Stimulated activated CD8-positive, alpha-beta memory T cell treated with anti-CD3 and anti-CD28 coated beads, Interleukin-7, amount 100 ng/mL, for 1 hour (primary cell): ENCODE measurements at places on chromosomes 5 and 9.

GRCh38 chr9:98094316-98094715, 24.7 kb downstream of the TRIM14 start:
- no peak for DNase-seq

- no peak for DNase-seq
Observed at GRCh38 chr5:149740866-149741459, 10.9 kb downstream of the PPARGC1B start.

- no peak for DNase-seq
Observed at GRCh38 chr5:123451047-123451446, 27.8 kb upstream of the CEP120 start.

GRCh38 chr5:38780945-38781344, 64.9 kb upstream of the OSMR start:
- no peak for DNase-seq

- no peak for DNase-seq
Observed at GRCh38 chr9:122180633-122181032, 20.9 kb downstream of the MORN5 start.

- DNase-seq, result no peak
Observed at GRCh38 chr5:106154280-106154716, 1516.4 kb downstream of the EFNA5 start.

- no peak for DNase-seq
Observed at GRCh38 chr5:120535900-120536299, 71.8 kb downstream of the PRR16 start.

- DNase-seq, result no peak
Observed at GRCh38 chr9:8725635-8726034, 926.1 kb upstream of the DMAC1 start.

DNA sequence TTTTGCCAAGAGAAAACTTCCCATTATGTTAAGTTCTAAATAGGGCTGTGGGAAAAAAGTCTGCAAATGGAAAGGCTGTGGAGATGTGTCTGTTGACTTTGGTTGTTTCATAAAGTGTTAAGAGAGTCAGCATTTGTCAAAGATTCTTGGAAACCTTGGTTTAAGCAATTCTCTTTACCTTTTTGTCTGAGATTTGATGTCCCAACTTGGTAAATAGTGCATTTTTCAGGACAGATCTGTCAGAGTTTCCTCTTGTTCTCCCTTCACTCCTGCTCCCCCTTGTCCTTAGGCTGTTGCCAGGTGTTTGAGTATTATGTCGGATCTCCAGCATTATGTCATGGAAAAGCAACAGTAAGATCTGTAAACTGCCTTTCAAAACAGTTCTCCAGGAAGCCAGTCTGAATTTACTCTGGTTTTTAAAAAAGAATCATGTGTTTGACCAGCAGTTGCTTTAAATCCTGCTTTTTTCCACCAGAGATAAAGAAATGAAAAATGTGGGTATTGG, 79.1 kb upstream of the ADAMTSL1 start:
- DNase-seq, result no peak

DNA sequence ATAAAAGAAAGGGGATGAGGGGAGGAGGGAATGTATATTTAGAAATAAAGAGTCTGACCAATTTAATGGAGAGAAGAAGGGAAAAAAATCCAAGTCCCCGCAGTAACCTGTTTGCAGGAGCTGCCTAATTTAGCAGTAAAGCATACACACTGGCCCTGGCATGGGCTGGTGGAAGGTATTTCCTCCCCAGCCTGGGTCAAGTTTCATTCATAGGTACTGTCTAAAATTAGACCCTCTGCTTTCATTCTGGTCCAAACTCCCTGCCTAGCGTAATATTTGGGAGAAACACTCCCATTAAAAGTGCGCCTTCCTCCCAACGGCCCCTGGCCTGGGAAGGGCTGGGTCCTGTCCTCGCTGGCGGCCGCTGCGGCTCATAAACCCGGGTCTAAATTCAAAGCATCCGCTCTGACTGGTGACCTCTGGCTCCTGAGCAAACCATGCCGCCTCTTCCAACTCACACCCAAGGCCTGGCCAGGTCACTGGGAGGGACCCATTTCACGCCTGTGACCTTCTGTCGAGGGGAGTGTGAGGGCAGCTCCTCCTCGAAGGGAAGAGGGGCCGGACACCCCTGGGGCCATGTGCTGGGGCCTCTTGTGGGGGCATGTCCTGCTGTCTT, 123.2 kb downstream of the FGF18 start:
- no peak for DNase-seq

DNA sequence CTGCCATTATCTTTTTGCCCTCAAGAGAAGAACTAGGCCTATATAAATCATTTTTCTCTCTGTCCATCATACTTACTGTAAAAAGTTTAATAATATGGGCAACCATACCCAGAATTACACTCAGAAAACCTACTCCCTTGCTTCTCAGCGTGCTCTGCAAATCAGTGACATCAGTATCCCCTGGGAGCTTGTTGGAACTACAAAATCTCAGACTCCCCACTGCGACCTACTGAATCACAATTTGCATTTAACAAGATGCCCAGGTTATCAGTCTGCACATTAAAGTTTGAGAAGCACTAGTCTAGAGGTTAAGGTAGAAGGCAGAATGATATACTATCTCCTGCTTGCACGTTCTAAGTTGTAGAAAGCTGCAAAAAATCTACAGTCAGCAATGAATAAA, 127.2 kb downstream of the MLLT3 start:
- DNase-seq, result no peak

- no peak for DNase-seq
Observed at GRCh38 chr5:79236970-79237739, 1.2 kb downstream of the JMY start.

GRCh38 chr9:89422151-89422975, 75.5 kb downstream of the SEMA4D start:
- no peak for DNase-seq
